ENCODE measurements at places on chromosomes 2 and 18. TPM values are rescaled to one million over a fixed set of nuclear protein-coding genes. Genes with fewer than 3 reads are reported as not detected.
A peak's percentile ranks its signal among the peaks of the same experiment; 100 is the strongest.

- DNase-seq, result no peak
- H3K4me3 ChIP-seq, result no peak overlapping the region
- H3K4me1 ChIP-seq, result no peaks in the 10 kb centered on the region
- H3K36me3 ChIP-seq, result no peaks in the 10 kb centered on the region
- no peaks in the 10 kb centered on the region for H3K27me3 ChIP-seq
- H3K27ac ChIP-seq, result no peak overlapping the region
These were observed 487.4 kb upstream of the ZEB2 start for GRCh38 chr2:145007093-145007959.

DNA sequence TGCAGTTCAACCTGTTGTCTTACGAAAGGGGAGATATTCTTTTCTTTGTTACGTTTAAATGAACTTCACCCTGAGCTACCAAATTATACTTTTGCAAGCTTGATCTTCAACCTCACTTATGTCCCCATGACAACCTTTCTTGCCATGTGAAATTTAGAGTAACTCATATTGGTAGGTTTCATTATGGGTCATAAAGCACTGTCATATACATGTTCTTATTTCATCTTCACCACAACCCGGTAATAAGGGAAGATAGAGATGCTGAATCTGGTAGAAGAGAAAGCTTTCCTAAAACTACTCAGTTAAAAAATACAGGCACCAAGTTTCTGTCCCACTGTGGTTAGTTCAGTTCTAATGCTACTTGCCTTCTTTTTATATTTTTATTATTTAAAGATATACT, 208.5 kb upstream of the NRP2 start:
- no peaks in the 10 kb centered on the region for H3K36me3 ChIP-seq
- H3K4me1 ChIP-seq, result no peaks in the 10 kb centered on the region
- H3K4me3 ChIP-seq, result no peak overlapping the region
- H3K27ac ChIP-seq, result no peak overlapping the region
- DNase-seq, result no peak
- peaks cover 4% of the 10 kb centered on the region for H3K27me3 ChIP-seq

DNA sequence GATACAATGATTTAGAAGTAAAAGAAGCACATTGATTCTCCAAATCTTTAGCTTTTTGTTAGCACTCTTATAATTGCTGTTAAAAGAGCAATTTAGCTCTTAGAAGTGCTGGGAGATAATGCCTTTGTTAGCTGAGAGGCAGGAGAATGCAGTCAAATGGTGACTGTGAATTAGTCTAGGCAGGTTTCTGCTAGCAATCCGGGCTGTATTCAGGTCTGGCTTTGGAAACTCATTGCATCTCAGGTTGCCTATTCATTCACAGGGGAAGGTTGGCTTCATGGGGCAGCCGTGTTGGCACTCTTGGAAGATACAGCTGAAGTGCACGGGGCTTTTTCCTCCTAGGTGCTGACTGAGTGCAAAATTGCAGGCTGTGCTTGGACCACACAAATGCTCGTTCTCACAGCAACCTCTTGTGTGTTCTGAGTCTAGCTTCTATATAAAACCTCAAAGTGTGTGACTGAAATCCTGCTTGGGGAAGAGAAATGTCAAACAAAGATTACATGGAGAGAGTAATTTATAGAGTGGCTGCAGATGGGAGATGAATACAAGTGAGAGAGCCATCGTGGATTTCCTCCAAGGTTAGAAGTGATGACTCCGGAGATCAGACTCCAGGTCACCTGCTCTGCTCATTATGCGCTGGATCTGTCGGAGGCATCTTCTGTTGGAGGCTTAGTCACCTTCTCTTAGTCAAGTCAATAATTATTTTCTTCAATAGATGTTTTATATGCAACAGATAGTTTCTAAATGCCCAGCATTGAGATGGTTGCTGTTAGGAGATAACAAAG, 167.8 kb downstream of the PMAIP1 start:
- H3K4me3 ChIP-seq, result no peak overlapping the region
- no peaks in the 10 kb centered on the region for H3K4me1 ChIP-seq
- H3K36me3 ChIP-seq, result no peaks in the 10 kb centered on the region

DNA sequence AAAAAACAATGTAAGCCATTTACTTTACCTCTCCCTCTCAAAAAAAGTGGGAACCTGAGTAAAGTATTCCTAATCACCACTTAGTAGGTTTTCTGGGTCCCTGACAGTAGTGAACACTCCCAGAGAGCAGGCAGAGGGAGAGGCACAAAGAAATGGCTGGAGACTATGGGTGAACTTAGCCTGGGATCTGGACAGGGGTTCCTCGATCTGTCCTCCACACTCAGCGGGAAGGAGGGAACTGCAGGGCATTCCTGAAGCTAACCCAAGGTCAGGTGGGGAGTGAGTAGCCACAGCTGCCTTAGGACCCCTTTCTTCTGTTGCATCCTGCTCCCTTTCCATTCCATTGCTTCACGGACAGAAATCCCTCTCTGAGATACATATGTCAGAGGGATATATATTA, 155.3 kb downstream of the TPGS2 start:
- H3K36me3 ChIP-seq, result no peaks in the 10 kb centered on the region
- DNase-seq, result no peak
- no peak overlapping the region for H3K4me3 ChIP-seq
- no peak overlapping the region for H3K27ac ChIP-seq

- peak; percentile 81 for DNase-seq
- H3K27ac ChIP-seq, result peak overlapping the region; percentile 88
- peak overlapping the region; percentile 47 for H3K4me3 ChIP-seq
- peaks cover 28% of the 10 kb centered on the region for H3K27me3 ChIP-seq
These were observed 3.6 kb upstream of the ARL4C start for GRCh38 chr2:234500394-234501006.

- H3K36me3 ChIP-seq, result no peaks in the 10 kb centered on the region
- no peaks in the 10 kb centered on the region for H3K4me1 ChIP-seq
- no peak overlapping the region for H3K27ac ChIP-seq
- no peak for DNase-seq
- H3K4me3 ChIP-seq, result no peak overlapping the region
These were observed 10.8 kb upstream of the YWHAQ start for GRCh38 chr2:9641641-9642040.

DNA sequence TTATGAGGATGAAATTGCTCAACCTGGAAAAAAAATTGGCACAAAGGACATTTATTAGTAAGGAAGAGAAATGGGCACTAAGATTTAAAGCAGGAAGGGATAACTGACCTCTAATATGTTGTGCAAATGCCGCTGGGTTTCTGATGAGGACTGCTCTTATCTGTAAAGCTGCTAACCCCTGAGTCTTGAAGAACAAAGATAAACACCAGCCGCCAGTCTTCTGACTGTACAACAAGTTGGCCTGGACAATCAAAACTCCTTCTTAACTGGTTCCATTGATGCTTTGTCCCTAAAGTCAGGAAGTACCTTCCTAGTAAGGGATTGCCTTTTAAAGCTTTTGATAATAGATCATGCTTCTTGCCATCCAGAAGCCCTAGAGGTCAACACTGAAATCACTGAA, 301.8 kb downstream of the TRIB2 start:
- DNase-seq, result no peak

DNA sequence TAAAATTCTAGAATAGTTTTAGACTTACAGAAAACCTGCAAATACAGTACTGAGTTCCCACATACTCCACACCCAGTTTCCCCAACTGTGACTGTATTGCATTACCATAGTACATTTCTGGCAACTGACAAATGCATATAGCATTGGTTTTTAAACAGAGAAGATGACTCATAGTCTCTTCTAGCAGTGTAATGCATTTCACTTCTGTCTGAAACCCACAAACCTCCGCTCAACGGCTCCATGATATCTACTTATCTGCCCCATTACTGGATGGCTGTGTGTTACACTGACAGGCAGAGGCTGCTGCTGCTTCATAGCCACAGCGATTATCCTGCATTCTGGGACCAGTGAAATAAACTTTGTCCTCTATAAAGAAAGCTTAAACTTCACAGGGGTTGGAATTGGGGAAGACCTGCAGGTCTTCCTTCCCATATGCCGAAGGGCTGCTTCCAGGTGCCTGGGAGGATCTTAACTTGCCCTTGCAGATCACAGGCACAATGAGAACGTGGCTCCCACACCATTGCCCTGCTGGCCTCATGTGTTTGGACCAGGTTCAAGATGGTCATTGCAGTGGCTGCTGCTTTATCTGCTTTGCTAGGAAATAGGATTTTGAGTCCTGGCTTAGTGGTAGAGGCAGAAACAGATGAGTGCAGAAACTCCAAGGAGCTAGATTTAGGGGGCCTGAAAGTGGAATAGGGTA, 742.6 kb upstream of the HS6ST1 start:
- DNase-seq, result no peak
- no peaks in the 10 kb centered on the region for H3K4me1 ChIP-seq
- no peaks in the 10 kb centered on the region for H3K36me3 ChIP-seq
- H3K4me3 ChIP-seq, result no peak overlapping the region
- H3K27ac ChIP-seq, result no peak overlapping the region

DNA sequence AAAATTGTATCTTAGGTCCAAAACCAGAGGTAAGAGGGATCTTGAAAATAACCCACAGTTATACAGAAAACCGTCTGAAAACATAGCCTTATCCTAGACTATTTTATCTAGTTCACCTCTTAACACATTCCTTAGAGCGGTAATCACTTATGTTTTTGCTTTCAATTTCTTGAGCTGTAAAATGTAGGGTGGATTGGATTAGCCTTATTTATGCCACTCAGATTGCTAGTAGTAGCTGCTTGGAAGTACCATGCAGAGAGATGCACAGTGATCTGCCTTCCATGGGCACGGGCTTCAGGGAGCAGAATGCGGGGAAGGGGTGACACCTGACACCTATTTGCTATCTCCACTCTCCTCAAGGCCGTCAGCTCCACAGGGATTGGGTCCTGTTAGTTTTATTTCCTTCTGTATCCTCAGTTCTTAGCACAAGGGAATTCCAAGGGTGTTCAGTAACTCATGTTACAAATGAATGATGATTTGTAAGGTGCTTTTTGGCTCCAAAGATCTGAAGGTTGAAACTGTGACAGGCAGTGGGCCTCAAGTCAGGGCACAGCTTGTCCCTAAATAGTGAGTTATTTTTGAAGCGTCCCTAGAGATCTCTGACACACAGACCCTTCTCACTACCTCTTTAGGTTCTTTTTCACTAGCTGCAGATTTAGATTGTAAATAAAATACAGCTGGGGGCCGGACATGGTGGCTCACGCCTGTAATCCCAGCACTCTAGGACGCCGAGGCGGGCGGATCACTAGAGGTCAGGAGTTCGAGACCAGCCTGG, 64.0 kb upstream of the PMAIP1 start:
- H3K27ac ChIP-seq, result no peak overlapping the region
- H3K4me1 ChIP-seq, result peaks cover 5% of the 10 kb centered on the region
- H3K4me3 ChIP-seq, result no peak overlapping the region
- no peaks in the 10 kb centered on the region for H3K36me3 ChIP-seq
- DNase-seq, result no peak

- H3K4me1 ChIP-seq, result peaks cover 34% of the 10 kb centered on the region
- peak; percentile 81 for DNase-seq
- no peaks in the 10 kb centered on the region for H3K27me3 ChIP-seq
- peak within 1 kb of the TSS; percentile 96 for H3K4me3 ChIP-seq
These were observed at the start of gene CCDC88A for GRCh38 chr2:55419679-55420438. Gene CCDC88A (minus strand): TSS chr2:55419856. CDS start chr2:55419079, 777 bp downstream.

- H3K4me3 ChIP-seq, result no peak overlapping the region
- H3K4me1 ChIP-seq, result no peaks in the 10 kb centered on the region
- DNase-seq, result no peak
- H3K36me3 ChIP-seq, result no peaks in the 10 kb centered on the region
- H3K27me3 ChIP-seq, result no peaks in the 10 kb centered on the region
These were observed 9.5 kb upstream of the NGEF start for GRCh38 chr2:233022561-233022960.

DNA sequence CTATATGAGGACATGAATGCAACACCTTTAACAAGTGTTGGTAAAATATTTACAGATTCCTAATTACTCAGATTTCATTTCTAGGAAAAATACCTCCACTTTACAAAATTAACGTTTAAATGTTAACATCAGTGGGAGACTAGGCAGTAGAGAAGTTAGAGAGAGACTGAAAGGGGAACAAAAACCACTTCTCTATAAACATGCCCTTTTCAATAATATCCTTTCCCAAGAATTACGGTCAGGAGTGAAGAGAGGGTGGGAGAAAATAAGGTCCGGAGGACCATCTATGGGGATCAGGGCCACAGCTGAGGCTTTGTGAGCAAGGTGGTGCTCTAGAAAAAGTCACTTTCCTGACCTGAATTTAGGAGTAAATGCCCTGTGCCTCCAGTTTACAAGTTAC, 65.3 kb upstream of the WIPF1 start:
- H3K36me3 ChIP-seq, result no peaks in the 10 kb centered on the region
- peak overlapping the region; percentile 46 for H3K4me3 ChIP-seq
- no peaks in the 10 kb centered on the region for H3K27me3 ChIP-seq
- no peak for DNase-seq

- H3K27ac ChIP-seq, result no peak overlapping the region
- H3K36me3 ChIP-seq, result no peaks in the 10 kb centered on the region
- DNase-seq, result no peak
- no peaks in the 10 kb centered on the region for H3K27me3 ChIP-seq
- no peak overlapping the region for H3K4me3 ChIP-seq
These were observed 32.9 kb downstream of the CD28 start for GRCh38 chr2:203739351-203739750.

- no peak overlapping the region for H3K4me3 ChIP-seq
- H3K36me3 ChIP-seq, result peaks cover 7% of the 10 kb centered on the region
- H3K4me1 ChIP-seq, result peaks cover 12% of the 10 kb centered on the region
- H3K27me3 ChIP-seq, result no peaks in the 10 kb centered on the region
- no peak for DNase-seq
These were observed 35.4 kb upstream of the REEP1 start for GRCh38 chr2:86372641-86373502.

- DNase-seq, result no peak
- H3K4me1 ChIP-seq, result peaks cover 27% of the 10 kb centered on the region
- no peaks in the 10 kb centered on the region for H3K27me3 ChIP-seq
- H3K36me3 ChIP-seq, result no peaks in the 10 kb centered on the region
- peak overlapping the region; percentile 35 for H3K4me3 ChIP-seq
These were observed 159.2 kb downstream of the DTNB start for GRCh38 chr2:25514043-25514637.

DNA sequence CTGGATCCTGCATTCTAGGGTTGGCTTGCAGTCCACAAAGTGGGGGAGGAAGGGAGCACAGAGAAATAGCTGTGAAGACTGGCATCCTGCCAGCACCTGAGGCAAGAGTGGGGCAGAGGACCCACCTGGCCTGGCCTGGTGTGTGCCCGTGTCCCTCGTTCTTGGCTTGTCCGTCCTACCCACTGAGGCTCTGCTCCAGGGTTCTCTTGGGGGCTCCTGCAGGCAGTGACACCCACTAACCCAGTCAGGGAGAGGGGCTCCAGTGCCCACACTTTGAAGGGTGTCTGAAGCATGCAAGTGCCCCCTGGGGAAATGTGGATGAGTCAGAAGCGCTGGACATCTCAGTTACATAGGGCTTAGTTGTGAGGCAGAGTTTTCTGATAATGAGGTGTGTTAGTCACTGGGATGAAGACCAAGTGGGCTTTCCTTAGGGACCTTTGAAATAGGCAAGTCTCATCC, 79.4 kb downstream of the SLC4A3 start:
- peaks cover 45% of the 10 kb centered on the region for H3K27me3 ChIP-seq
- H3K4me1 ChIP-seq, result no peaks in the 10 kb centered on the region

Gene CTAGE1
- polyA plus RNA-seq, result not detected

Gene NETO1
- 17.6 TPM for polyA plus RNA-seq

Gene GGCX
- polyA plus RNA-seq, result 12.5 TPM

Gene VWA3B
- not detected for polyA plus RNA-seq

Gene DNAJC5G
- not detected for polyA plus RNA-seq

Gene METTL21A
- 90.8 TPM for polyA plus RNA-seq

Gene KIAA2012
- polyA plus RNA-seq, result not detected

Gene KRTCAP3
- polyA plus RNA-seq, result 8.3 TPM

Gene CNRIP1
- not detected for polyA plus RNA-seq

Gene CD8A
- 1.9 TPM for polyA plus RNA-seq

All from naive B cell (primary cell).